Effector CD8-positive, alpha-beta T cell (primary cell): ENCODE measurements at places on chromosomes 7 and 10.

DNA sequence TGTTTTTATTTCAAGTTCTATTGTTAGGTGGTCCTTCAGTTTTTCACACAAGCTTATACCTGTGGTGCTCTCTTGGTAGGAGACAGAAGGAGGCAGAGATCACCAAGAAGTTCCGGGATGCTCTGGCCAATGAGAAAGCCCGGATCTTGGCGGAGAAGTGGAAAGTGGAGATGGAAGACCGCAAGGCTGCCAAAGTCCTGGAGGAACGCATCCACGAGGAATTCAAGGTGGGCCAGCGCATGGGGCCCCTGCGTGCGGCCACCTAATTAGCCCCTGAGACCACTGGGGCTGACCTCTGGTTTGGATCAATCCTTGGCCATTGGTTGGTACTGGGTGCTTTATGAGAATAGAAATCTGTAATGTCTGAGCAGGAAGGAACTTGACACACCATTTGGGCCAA lies 33.6 kb downstream of the SH2D4B start:
- DNase-seq = no peak

DNA sequence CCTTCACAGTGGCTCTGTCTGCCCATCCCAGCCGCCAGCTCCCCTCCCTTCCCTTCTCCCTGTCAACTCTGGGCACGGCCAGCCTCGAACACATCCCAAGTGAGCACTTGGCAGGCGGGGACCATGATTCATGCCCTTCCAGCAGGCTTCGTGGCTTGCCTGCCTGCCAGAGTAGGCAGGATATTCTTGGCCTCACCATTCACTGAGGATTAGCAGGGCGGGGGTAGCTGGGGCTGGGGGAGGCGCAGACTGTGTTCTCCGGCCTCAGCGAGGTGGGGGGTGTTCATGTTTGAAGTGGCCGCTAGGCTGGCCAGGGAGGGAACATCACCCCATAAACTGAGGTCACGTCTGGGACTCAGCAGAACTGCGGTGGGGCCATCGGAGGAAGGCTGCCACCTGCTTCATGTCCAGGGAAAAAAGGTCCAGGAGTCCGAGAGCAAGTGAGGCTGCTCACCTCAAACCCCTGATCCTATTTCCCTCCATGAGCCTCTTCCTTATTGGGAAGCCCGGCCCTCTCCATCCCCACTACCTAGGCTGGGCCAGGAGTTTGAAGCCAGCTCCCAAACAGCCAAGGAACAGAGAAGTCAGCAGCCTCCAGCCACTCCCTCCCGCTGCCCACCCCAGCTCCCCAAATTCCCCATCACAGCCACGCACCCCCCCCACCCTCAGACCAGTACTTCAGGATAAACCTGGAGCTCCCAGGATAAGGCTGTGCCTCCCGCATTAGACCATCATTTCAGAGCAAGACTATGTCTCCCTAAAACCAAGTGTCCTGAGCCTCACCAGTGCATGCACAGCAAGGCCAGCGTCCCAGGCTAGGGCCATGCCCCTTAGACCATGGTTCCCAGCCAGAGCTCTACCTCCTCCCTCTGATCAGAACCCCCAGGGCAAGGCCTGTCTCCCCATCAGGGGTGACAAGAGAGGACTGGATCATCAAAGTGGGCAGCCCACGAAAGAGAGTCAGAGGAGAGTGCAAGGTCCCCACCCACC lies 42.8 kb upstream of the RABGEF1 start:
- no peak for DNase-seq

GRCh38 chr10:127968027-127968441 lies 61.1 kb downstream of the PTPRE start:
- DNase-seq = no peak

- no peak for DNase-seq
Observed at GRCh38 chr7:10934292-10934691, 39.4 kb upstream of the PHF14 start.

DNA sequence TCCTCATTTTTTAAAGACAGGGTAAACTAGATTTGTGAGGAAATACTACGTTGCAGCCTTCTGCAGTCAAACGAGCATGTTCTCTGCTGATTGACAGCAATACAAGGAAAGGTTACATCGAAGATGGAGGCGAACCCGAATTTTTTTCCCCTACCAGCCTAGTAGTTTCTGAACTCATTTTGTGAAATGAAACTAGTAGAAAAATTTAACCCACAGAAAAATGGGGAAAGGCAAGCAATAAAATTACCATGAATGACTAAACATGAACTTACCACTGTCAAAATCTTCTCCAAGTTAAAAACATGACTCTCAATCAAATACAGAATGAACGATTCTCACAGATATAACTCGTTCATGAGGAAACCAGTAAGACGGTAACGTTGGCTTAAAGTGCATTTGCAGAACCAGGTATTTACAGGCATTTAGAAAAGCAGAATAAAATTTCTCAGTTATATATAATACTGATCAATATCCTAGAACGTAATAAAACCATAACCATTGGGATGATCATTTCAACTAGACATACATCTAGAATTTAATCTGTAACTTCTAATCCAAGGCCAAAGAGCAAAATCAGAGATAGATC lies 73.9 kb downstream of the CELF2 start:
- no peak for DNase-seq
